IMR-90 (cell line): ENCODE measurements at places on chromosomes 7 and 10. TPM values are rescaled to one million over a fixed set of nuclear protein-coding genes. Genes with fewer than 3 reads are reported as not detected.

GTF2IRD2 gene
- 2.9 and 3.1 TPM in 2 replicates for total RNA-seq

SLC35G1 gene
- 2.7 and 3.9 TPM in 2 replicates for total RNA-seq

MYO1G gene
- under 0.01 TPM in 2 replicates for total RNA-seq

SRGN gene
- 41.4 and 46.4 TPM in 2 replicates for total RNA-seq
